Type B pancreatic cell (in vitro differentiated cells): ENCODE measurements at places on chromosomes 6 and 20. TPM values are rescaled to one million over a fixed set of nuclear protein-coding genes. Genes with fewer than 3 reads are reported as not detected.
A peak's percentile ranks its signal among the peaks of the same experiment; 100 is the strongest.

Gene PSMB1
- total RNA-seq: 150 and 158 TPM in 2 replicates

Gene CST7
- not detected in 2 replicates for total RNA-seq

DNA sequence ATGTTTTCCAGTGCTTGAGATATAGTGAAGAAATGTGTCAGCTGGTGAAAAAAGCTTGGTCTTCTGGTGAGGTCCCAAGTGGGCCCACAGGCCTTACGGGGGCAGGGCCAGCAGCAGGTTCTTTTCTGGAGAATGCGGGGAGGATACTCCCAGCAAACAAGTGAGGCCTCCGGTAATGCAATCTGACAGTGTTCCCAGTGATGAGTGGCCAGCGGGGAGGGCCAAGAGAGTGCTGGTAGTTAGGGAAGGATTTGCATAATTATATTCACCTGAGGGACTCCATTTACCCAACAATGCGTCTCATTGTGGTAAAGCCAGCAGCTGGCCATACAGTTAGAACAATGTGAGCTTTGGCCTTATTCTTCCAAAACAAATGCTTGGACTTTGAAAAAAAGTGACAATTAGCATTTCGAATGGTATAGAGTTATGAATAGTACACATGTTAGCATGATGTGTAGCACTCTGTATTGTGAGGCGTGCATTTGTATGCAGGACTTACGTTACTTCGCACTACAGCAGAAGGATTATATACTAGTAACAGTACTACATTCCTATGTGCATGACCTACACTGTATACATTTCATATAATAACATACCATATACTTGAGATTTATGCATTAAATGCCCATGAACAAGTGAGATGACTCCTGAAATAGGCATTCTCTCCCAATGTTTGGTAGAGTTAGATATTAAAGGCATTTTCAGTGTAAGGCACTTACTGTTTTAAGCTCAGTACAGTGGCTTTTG is 69.8 kb downstream of the MYB start:
- H3K27ac ChIP-seq: no peak overlapping the region
- H3K4me1 ChIP-seq: no peaks in the 10 kb centered on the region
- no peak overlapping the region for H3K4me3 ChIP-seq
- H3K36me3 ChIP-seq: no peaks in the 10 kb centered on the region
- H3K27me3 ChIP-seq: peaks cover 6% of the 10 kb centered on the region

DNA sequence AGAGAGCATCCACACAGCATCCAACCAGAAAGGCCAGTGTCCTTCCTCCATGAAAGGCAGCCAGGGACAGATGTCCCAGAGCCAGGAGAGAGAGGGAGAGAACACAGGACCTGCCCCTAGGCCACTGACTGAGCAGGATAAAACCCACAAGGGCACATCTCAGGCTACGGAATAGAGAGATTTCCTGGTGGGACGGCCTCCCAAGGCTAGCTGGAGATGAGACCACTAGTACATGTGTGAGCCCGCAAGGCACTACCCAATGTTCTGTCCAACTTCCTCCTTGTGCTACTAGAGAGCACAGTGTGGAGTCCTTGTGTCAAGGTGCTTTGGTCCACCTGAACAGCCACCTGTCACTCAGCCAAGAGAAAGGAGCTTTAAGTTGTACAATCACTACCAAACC is 44.2 kb downstream of the PLCG1 start:
- no peak overlapping the region for H3K27ac ChIP-seq
- DNase-seq: no peak
- no peaks in the 10 kb centered on the region for H3K27me3 ChIP-seq
- no peak overlapping the region for H3K4me3 ChIP-seq

Gene CLIC5
- total RNA-seq: 31.3 and 75.8 TPM in 2 replicates

Gene FRK
- total RNA-seq: 6.2 and 13.2 TPM in 2 replicates

- H3K4me3 ChIP-seq: no peak overlapping the region
- no peak for DNase-seq
- no peak overlapping the region for H3K27ac ChIP-seq
- no peaks in the 10 kb centered on the region for H3K36me3 ChIP-seq
- no peaks in the 10 kb centered on the region for H3K27me3 ChIP-seq
These were observed 438.7 kb upstream of the POU3F2 start for GRCh38 chr6:98395610-98396166.

Gene FAM83B
- 11.3 and 33.9 TPM in 2 replicates for total RNA-seq

DNA sequence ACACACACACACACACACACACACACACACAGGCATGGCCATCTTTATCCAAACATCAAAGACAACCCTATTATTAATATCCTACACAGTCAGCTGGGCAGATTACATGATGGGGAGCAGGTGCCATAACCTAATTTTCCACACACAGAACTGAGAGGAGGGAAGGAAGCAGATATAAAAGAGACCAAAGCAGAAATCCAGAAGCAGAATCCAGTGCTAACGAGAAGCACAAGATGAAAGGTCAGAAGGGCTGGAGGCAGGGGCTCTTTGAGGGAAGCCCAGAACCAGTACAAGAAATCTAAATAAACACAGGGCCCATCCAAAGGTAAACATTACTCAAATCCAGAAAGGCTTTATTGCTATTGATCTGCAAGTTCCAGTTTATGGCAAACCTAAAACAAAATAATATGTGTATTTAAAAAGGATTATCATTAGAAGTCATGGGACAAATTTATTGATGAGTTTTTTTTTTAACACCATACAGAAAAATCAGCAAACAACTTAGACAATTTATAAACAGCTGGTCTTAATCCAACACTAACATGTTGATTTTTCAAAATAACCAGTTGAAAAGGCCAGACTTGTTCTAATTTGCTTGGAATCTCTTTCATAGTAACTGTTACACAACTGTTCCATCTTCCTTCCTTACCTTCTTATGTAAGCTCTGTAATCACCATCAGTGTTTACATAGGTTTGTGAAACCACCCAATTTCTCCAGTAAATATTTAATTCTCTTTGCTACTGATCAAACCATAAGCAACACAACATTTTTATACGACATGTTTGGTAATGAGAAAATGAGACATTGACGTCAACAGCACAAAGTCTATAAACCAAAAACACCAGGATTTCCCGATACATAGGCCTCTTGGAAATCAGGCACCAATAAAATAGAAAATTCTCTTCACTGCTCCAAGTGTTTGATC is 34.2 kb downstream of the SLC23A2 start:
- H3K4me3 ChIP-seq: no peak overlapping the region
- H3K27me3 ChIP-seq: no peaks in the 10 kb centered on the region
- H3K36me3 ChIP-seq: peaks cover 11% of the 10 kb centered on the region
- H3K4me1 ChIP-seq: peaks cover 4% of the 10 kb centered on the region

DNA sequence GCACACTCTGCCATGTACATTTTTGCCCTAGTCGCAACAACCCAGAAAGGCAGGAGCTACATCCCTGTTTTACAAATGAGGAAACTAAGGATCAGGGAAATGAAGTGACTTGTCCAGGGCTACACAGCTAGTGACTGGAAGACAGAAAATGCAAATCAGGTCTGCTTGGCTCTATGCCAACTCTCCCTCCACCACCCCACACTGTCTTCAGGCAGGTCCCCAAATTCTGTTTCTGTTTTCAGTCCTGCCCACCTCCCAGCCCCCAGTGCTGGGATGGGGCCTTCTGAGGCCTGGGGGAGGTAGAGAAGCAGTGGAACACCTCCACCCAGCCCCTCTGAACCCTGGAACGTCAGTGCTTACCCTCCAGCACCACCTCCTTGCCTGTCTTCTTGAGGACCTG is 5.1 kb downstream of the SNTA1 start:
- no peak overlapping the region for H3K4me3 ChIP-seq
- H3K27me3 ChIP-seq: no peaks in the 10 kb centered on the region
- H3K36me3 ChIP-seq: peaks cover 13% of the 10 kb centered on the region
- DNase-seq: no peak
- H3K27ac ChIP-seq: no peak overlapping the region

Gene RHAG
- not detected in 2 replicates for total RNA-seq

DNA sequence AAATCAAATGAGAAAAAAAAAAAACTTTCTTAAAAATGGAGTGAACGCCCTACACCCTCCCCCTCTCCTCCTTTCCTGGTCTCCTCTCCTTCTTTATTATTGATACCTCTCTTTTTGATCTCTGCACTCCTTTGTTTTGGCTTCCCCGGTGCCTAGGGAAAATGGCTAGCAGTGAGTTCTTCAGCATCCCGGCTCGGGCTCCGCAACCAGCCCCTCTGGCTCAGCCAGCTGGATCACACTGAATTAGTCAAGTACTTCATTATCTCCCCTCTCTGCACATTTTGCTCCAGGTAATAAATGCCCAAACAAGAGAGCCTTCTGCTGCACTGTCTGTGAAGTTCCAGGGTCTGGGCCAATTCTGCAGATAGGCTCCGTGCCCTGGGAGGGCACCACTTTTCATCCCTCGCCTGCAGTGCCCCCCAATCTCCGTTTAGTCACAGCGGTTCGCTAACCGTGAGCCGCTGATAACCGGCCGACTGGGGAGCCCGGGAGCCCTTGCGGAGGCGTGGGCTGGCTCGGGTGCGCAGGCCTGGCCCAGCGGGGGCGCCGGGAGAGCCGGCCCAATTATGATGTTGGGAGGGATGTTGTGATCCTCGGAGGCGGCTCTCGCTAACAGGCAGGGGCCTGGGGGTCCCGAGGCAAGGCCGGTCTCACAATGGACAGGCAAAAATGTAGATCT is 301.9 kb downstream of the TFAP2A start:
- peaks cover 4% of the 10 kb centered on the region for H3K36me3 ChIP-seq
- H3K4me1 ChIP-seq: peaks cover 17% of the 10 kb centered on the region
- H3K4me3 ChIP-seq: peak overlapping the region; percentile 75

DNA sequence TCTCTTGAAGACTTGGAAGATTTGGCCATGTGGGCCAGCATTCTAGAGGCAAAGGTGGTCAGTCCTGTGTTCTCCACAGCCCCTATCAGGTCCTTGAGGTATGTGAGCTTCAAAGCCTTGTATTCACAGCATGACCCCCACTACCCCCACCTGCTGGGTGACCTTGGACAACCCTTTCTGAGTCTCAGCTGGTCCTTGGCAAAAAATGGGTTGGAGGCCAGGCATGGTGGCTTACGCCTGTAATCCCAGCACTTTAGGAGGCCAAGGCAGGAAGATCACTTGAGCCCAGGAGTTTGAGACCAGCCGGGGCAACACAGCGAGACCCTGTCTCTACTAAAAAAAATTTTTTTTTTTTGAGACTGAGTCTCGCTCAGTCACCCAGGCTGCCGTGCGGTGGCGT is 42.6 kb downstream of the UBE2V1 start:
- no peak for DNase-seq
- H3K4me1 ChIP-seq: peaks cover 29% of the 10 kb centered on the region
- H3K27ac ChIP-seq: no peak overlapping the region
- no peaks in the 10 kb centered on the region for H3K27me3 ChIP-seq
- H3K36me3 ChIP-seq: no peaks in the 10 kb centered on the region

Gene LAMA4
- total RNA-seq: 3.8 and 44.8 TPM in 2 replicates

Gene SGK2
- 9.9 and 10.7 TPM in 2 replicates for total RNA-seq

Gene SCGN
- total RNA-seq: 47.1 and 89.1 TPM in 2 replicates

GRCh38 chr20:62646851-62647520 is 4.7 kb downstream of the SLCO4A1 start:
- peaks cover 22% of the 10 kb centered on the region for H3K27me3 ChIP-seq
- no peak for DNase-seq
- H3K4me3 ChIP-seq: no peak overlapping the region
- H3K4me1 ChIP-seq: peaks cover 18% of the 10 kb centered on the region

GRCh38 chr6:83867527-83868161 is 8.2 kb downstream of the CYB5R4 start:
- H3K36me3 ChIP-seq: peaks cover 9% of the 10 kb centered on the region
- H3K4me1 ChIP-seq: no peaks in the 10 kb centered on the region
- H3K4me3 ChIP-seq: no peak overlapping the region
- H3K27ac ChIP-seq: no peak overlapping the region
- H3K27me3 ChIP-seq: no peaks in the 10 kb centered on the region
- no peak for DNase-seq

- H3K4me3 ChIP-seq: no peak overlapping the region
- DNase-seq: no peak
- H3K27ac ChIP-seq: no peak overlapping the region
- no peaks in the 10 kb centered on the region for H3K27me3 ChIP-seq
- peaks cover 11% of the 10 kb centered on the region for H3K4me1 ChIP-seq
These were observed 248.9 kb downstream of the PTPRK start for GRCh38 chr6:128271527-128271926.

Gene NKAIN2
- total RNA-seq: 0.81 and 1.7 TPM in 2 replicates

Gene KIAA1755
- total RNA-seq: 4.7 TPM in 1 of 2 replicates, not detected in the other

GRCh38 chr20:6704132-6704861 is 63.2 kb upstream of the BMP2 start:
- H3K4me1 ChIP-seq: peaks cover 21% of the 10 kb centered on the region
- peak overlapping the region; percentile 51 for H3K27ac ChIP-seq
- H3K4me3 ChIP-seq: no peak overlapping the region
- H3K36me3 ChIP-seq: no peaks in the 10 kb centered on the region
- no peaks in the 10 kb centered on the region for H3K27me3 ChIP-seq
- no peak for DNase-seq

GRCh38 chr6:133767357-133767970 is 121.4 kb upstream of the TCF21 start:
- H3K27me3 ChIP-seq: peaks cover 12% of the 10 kb centered on the region
- peaks cover 12% of the 10 kb centered on the region for H3K4me1 ChIP-seq
- no peaks in the 10 kb centered on the region for H3K36me3 ChIP-seq
- H3K4me3 ChIP-seq: no peak overlapping the region
- no peak overlapping the region for H3K27ac ChIP-seq

Gene SLC22A7
- 0.12 TPM in 1 of 2 replicates, not detected in the other for total RNA-seq
